ENCODE measurements at places on chromosomes 4 and X.

GRCh38 chr4:159070742-159071141, 32.1 kb upstream of the RAPGEF2 start:
- DNase-seq: no peak

DNA sequence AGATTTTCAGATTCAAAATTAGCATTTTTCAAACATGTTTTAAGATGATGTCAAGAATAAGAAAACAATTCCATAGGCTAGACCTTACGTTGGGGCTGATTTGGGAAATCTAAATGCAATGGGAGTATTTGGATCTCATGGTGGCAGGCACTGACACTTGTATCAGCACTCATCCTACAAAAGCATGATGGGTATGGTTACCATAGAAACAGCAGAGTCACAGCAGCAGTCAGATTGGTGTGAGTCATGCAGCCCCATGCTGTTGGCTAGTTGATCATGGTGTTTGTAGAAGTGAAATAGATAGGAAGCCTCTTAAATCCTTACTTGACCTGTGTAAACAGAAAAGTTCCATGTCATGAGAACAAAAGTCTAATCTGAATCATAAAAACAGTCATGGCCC, 1637.3 kb upstream of the PABPC4L start:
- DNase-seq: no peak

DNA sequence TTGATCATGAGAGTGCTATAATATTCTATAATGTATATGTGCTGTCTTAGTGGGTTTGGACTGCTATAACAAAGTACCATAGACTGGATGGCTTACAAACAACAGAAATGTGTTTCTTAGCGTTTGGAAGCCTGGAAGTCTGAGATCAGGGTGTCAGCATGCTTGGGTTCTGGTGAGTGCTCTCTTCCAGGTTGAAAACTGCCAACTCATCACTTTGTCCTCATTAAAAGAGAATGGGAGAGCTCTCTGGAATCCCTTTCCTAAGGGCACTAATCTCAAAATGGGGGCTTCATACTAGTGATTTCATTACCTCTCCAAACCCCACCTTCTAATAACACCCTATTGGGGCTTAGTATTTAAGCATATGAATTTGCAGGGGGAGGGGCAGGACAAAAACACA, 33.5 kb upstream of the KCNIP4 start:
- no peak for DNase-seq

- DNase-seq: no peak
Observed at GRCh38 chr4:158534727-158535126, 13.0 kb downstream of the RXFP1 start.

DNA sequence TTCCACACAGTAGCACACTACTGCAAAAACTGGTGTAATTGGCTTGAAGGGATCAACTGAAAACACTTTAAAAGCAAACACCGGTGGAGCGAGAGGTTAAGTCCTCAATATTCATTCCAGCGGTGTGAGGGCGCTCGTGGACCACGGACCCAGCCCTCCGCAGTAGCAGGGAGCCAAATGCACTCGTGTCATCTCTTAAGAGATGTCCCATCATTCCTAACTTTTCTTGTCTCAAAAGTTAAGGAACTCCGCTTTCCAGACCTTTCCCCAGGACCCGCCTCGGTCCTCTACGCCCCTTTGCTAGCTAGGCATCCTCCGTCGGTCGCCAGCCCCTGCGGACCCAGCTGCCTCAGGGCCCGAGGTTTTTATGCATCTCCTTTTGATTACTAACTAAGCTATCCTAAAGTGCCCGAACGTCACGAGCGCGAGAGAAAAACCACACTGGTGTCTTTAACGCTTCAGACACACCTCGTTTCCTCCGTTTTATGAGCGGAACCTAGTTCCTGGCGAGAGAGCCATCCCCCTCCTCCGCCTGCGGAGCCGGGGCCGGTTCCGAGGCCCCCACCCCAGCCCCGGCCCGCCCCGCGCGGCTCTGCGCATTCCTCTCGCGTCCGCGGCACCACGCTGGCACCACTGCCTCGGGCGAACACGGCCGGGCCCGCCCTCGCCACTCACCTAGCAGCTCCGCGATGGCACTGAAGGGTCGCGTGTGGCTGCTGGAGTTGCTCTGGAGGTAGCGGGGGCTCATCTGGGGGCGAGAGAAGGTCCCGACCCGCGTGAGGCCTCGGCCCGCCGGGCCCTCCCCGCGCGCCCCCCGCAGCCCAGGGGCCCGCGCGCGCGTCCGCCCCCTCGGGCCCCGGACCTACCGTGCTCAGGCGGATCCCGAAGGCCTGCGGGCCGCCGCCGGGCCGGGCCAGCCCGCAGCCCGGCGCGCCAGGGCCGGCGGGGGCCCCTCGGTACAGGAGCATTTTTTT, 723 bp downstream of the MORC4 start:
- peak; percentile 48 for DNase-seq
